NCI-H187 (cell line): ENCODE measurements at places on chromosomes 4 and X.

- DNase-seq, result no peak
Measured at GRCh38 chrX:137062915-137063617, 29.3 kb upstream of the GPR101 start.

DNA sequence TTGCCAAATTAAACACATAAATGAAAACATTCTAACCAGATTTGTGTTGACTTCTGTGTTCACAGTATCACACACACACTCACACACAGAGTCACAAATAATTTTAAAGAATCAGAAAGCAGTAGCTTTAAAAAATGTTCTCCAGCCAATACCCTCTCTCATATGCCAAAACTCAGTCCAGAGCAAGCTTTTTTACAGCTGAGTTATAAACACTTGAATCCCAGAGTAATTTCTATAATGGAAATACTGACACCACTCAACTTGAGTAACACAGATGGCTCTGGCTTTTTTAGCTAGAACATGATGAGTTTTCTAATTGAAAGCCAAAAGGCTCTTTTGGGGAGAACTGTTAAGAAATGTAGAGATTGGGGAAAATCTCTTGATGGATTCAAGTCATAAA lies 100.8 kb downstream of the DOCK11 start:
- DNase-seq, result no peak

- no peak for DNase-seq
Measured at GRCh38 chrX:110163488-110163887, 154.4 kb downstream of the AMMECR1 start.

DNA sequence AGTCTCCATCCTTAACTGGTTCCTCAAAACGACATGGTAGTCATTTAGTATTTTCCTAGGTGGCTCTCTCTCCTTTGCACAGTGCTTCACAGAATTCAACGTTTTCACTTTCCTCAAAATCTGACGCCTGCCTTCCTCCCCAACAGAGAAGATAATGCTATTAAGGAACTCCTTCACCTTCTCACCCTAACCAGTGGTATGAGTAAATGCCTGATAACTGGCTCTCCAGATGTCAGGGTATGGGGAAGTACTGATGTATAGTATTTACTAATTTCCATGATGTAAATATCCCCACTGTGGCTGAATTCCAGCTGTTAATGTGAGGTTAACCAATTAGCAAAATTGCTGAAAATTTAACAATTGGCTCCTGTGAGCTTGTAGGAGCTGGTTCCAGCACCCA lies 28.8 kb upstream of the NSUN7 start:
- DNase-seq, result no peak

- DNase-seq, result no peak
Measured at GRCh38 chrX:11755724-11756123, 2.3 kb upstream of the MSL3 start.

DNA sequence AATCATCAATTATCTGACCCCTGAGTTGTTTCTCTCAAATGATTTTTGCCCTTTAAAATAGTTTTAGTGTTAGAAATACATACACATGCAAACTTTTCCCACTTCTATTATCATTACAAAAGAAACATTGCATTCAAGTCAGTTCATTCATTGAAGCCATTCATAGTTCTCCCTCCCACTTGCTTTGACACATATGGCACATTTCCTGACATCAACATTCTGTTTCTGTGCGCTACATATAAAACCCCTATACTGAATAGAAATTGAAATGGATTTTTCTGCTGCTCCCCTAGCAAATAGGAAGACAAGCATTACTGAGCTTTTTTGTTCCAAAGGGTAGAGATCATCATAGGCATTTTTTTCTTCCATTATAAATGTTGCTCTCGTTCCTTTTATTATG lies 497.9 kb upstream of the PCDH10 start:
- no peak for DNase-seq

DNA sequence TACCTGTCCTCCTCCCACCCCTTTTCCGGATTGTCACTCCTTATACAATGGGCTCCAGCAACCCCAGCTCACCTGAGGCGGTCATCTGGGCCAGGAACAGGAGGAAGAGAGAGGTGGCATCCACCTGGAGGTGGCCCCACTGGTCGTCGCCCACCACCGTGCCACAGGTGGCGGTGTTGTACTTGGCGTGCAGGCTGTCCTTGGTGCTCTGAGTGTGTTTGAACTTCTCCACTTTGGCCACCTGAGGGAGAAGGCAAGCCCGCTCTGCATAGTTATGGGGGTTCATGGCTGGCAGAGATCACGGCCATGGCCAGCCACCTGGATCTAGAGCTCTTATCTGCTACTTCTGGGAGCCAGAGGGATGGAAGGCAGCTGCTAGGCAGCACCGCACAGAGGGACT lies 32.9 kb downstream of the PHKA2 start:
- no peak for DNase-seq

- no peak for DNase-seq
Measured at GRCh38 chr4:136484996-136485395, 1047.3 kb downstream of the PCDH18 start.

DNA sequence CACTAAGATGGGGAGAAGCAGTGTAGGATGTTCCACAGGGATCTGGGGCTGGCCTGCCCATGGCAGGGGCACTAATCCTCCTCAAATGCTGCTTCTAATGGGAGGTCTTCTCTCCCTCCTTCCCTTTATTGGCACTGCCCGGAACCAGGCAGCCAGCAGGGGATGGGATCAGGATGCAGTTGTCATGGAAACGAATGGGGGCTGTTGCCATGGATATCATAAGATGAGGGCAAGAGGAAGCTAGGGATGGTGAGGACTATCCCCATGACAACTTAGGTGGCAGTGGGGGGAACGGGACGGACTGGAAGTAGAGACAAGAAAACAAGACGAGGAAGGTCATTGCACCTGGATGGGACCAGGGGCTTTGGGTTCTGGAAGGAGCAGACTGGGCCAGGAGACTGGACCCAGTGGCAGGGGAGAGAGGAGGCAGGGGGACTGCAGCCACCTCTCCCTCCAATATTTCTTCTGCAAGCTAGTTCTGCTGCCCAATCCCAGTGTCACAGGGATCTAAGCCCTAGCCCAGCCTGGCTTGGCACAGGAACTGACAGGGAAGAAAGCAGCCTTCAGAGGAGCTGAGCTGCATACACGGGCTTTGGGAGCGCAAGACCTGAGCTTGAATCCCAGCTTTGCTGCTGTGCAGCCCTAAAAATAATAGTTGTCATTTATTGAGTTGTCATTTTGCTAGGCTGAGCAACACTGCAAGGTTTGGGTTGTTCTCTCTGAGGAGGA lies 19.0 kb downstream of the IQSEC2 start:
- DNase-seq, result no peak

- no peak for DNase-seq
Measured at GRCh38 chr4:184477201-184477999, 3.0 kb upstream of the IRF2 start.

DNA sequence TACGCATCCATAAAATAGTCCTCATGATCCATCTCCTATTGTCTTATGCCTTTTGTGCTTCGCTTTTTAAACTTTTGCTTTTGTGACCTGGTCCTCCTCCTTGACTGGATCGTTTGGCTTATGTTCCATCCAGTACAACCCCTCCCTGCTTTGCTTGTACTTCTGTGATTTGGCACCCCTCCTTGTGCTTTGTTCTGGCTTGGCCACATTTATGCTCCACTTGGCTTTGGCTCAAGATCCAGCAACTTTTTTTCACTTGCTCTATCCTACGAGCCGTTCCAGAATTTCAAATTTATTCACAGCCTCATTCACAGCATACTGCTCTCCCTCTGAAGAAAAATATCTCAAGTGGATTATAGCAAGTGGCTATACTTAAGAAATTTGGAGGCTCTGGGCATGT lies 28.0 kb upstream of the GLRA2 start:
- no peak for DNase-seq

DNA sequence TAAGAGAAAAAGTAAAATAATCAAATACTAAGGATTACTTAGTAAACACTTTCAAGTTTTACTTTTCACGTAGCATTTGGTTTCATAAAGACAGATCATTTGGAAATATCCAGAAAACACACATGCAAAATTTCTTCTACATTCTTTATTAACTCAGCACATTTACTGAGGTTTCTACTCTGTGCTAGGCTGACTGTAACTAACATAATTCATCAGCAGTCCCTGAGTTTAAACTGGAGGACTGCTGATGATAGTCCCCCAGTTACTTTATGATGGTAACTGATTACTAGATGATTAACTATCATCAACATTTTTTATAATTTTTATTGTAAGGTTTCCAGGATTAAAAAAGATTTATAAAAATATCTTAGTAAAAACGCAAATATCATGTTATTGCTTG lies 12.3 kb downstream of the LEF1 start:
- DNase-seq, result no peak

- no peak for DNase-seq
Measured at GRCh38 chrX:71666240-71667223, 814 bp upstream of the LOC101059915 start.

DNA sequence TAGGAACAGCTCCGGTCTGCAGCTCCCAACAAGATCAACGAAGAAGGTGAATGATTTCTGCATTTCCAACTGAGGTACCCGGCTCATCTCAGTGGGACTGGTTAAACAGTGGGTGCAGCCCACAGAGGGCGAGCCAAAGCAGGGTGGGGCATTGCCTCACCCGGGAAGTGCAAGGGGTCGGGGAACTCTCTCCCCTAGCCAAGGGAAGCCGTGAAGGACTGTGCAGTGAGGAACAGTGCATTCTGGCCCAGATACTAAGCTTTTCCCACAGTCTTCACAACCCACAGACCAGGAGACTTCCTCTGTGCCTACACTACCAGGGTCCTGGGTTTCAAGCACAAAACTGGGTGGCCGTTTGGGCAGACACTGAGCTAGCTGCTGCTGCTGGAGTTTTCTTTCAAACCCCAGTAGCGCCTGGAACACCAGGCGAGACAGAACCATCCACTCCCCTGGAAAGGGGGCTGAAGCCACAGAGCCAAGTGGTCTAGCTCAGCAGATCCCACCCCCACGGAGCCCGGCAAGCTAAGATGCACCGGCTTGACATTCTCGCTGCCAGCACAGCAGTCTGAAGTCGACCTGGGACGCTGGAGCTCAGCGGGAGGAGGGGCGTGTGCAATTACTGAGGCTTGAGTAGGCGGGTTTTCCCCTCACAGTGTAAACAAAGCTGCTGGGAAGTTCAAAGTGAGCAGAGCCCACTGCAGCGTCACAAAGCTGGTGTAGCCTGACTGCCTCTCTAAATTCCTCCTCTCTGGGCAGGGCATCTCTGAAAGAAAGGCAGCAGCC lies 84.6 kb downstream of the THOC2 start:
- no peak for DNase-seq
